ENCODE measurements at places on chromosomes 6 and 20. TPM values are rescaled to one million over a fixed set of nuclear protein-coding genes. Genes with fewer than 3 reads are reported as not detected.

DNA sequence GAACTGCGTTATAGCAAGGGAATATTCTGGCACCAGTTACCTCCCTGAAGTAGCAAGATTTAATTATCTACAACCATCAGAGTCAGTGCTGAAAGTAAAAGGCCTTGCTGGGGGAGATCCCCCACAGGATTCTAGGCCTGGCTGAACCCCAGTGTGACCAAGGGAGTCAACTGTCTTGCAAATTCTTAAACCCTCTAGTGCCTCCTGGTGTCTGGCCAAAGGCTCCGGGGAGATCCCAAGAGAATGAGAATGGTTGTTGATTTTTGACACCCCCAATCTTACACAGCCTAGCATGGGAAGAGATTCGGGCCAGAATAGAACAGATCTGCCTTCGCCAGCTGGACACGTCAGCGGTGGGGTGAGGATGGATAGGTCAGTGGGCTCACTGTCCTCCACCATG, 179.4 kb downstream of the ERMARD start:
- no peak overlapping the region for H3K27ac ChIP-seq
- DNase-seq, result no peak
- H3K27me3 ChIP-seq, result peaks cover 14% of the 10 kb centered on the region
- H3K4me1 ChIP-seq, result no peaks in the 10 kb centered on the region

GRCh38 chr6:39320363-39320984, 2.0 kb downstream of the KCNK16 start:
- H3K27ac ChIP-seq, result no peak overlapping the region
- no peaks in the 10 kb centered on the region for H3K36me3 ChIP-seq
- DNase-seq, result no peak
- peaks cover 22% of the 10 kb centered on the region for H3K27me3 ChIP-seq
- H3K4me1 ChIP-seq, result no peaks in the 10 kb centered on the region
- H3K4me3 ChIP-seq, result no peak overlapping the region

ABT1 gene
- 28.3 TPM for total RNA-seq

DNA sequence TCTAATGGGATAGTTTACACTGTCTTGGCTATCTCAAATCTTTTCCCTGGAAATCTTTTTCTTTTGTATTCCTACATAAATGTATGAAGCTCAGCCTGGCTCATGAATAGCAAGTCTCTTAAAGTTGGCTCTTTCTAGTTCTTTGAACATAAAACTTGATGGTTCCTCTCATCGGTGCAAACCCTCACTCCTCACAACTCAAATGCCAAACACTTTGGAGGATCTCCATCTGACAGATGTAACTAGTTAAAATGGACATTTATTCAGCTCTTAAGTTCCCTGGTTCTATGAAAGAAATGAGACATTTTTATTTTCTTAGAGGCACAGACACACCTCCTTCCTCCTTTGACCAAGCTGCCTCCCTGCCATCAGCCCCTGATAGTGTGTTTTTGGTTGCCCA, 43.6 kb upstream of the IL17A start:
- no peak overlapping the region for H3K4me3 ChIP-seq
- H3K27me3 ChIP-seq, result peaks cover 48% of the 10 kb centered on the region
- H3K4me1 ChIP-seq, result no peaks in the 10 kb centered on the region
- H3K36me3 ChIP-seq, result no peaks in the 10 kb centered on the region
- no peak overlapping the region for H3K27ac ChIP-seq

- H3K4me1 ChIP-seq, result peaks cover 17% of the 10 kb centered on the region
- peak overlapping the region; percentile 45 for H3K27ac ChIP-seq
- H3K27me3 ChIP-seq, result peaks cover 17% of the 10 kb centered on the region
- H3K4me3 ChIP-seq, result no peak overlapping the region
- DNase-seq, result no peak
Measured at GRCh38 chr20:62726276-62726675, 17.6 kb downstream of the NTSR1 start.

GRCh38 chr6:134733801-134734200, 216.1 kb downstream of the ALDH8A1 start:
- H3K27ac ChIP-seq, result no peak overlapping the region
- DNase-seq, result no peak
- H3K4me1 ChIP-seq, result no peaks in the 10 kb centered on the region
- H3K27me3 ChIP-seq, result peaks cover 19% of the 10 kb centered on the region

PRND gene
- not detected for total RNA-seq

- H3K27ac ChIP-seq, result no peak overlapping the region
- H3K4me3 ChIP-seq, result no peak overlapping the region
Measured at GRCh38 chr6:135842618-135843392, 8.7 kb upstream of the PDE7B start.

UBD gene
- total RNA-seq, result not detected

GRCh38 chr6:44249082-44249748, 2.3 kb downstream of the HSP90AB1 start:
- H3K4me1 ChIP-seq, result peaks cover 52% of the 10 kb centered on the region
- DNase-seq, result no peak
- peaks cover 2% of the 10 kb centered on the region for H3K27me3 ChIP-seq
- H3K4me3 ChIP-seq, result peak overlapping the region; percentile 99

TUBB2B gene
- total RNA-seq, result not detected

ADGRF5 gene
- not detected for total RNA-seq

GRCh38 chr6:133055441-133055966, 185.7 kb upstream of the EYA4 start:
- no peaks in the 10 kb centered on the region for H3K36me3 ChIP-seq
- no peak for DNase-seq
- H3K27me3 ChIP-seq, result peaks cover 1% of the 10 kb centered on the region
- H3K27ac ChIP-seq, result no peak overlapping the region
- H3K4me3 ChIP-seq, result no peak overlapping the region

- H3K36me3 ChIP-seq, result no peaks in the 10 kb centered on the region
- no peaks in the 10 kb centered on the region for H3K27me3 ChIP-seq
- H3K27ac ChIP-seq, result no peak overlapping the region
- no peak for DNase-seq
Measured at GRCh38 chr20:48603116-48603818, 224.5 kb downstream of the PREX1 start.

- peaks cover 6% of the 10 kb centered on the region for H3K27me3 ChIP-seq
- no peaks in the 10 kb centered on the region for H3K36me3 ChIP-seq
- no peaks in the 10 kb centered on the region for H3K4me1 ChIP-seq
- DNase-seq, result no peak
Measured at GRCh38 chr6:150363733-150364132, 5.1 kb upstream of the IYD start.

KCNK16 gene
- not detected for total RNA-seq

DNA sequence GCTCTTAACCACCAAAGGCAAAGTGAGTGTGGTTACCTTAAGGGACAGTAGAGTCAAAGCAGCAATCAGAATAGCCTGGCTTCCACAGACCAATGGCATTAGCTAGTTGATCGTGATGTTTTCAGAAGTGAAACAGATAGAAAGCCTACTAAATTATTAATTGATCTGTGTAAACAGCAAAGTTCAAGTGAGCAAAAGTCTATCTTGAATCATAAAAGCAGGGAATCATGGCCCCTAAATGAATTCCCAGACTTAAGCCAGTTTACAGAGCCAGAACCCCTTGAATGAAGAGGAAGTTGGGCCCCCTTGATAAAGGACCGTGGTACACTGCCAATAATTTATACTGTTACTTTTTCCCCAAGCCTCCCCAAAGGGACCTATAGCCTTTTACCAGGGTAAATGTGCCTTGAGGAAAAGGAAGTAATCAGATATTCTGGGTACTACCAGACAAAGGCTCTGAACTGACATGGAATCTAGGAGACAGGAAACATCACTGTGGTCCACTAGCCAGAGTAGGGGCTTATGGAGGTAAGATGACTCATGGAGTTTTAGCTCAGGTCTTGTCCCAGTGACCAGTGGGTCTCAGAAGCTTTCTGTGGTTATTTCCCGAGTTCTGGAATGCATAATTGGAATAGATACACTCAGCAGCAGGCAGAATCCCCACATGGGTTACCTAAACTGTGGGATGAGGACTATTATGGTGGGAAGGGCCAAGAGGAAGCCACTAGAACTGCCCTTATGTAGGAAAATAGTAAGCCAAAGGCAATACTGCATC, 317.5 kb downstream of the CD83 start:
- no peak for DNase-seq
- H3K27me3 ChIP-seq, result peaks cover 9% of the 10 kb centered on the region
- H3K36me3 ChIP-seq, result no peaks in the 10 kb centered on the region
- no peak overlapping the region for H3K4me3 ChIP-seq

LINC00237 gene
- 0.33 TPM for total RNA-seq

KCNG1 gene
- total RNA-seq, result not detected

DNA sequence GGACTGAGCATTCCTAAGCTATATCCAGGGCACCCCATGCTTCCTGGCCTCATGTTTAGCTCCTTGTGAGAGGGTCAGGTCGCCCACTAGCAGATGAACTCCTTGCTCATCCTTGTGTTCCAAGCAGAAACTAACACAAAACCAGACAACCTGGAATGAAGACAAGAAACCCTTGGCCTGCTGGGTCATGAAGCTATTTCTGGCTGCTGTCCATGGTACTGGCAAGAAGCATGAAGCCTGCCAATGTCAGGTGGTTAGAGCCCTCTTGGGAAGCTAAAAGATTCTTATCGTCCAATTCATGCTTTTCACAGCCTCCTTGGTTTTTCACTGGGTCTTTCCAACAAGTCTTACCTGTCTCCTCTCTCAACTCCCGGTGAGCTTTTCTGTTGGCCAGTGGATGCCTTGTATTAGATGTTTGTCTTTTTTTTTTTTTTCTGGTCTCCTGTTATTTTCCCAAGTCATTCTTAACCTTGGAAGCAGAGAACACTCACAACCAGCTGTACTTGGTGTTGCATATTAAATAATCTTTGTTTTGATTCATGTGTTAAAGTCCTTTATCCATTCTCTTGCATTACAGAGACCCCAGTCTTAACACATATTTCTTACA, 180.3 kb downstream of the ANKRD60 start:
- no peak overlapping the region for H3K27ac ChIP-seq
- no peaks in the 10 kb centered on the region for H3K4me1 ChIP-seq
- H3K4me3 ChIP-seq, result no peak overlapping the region
- no peaks in the 10 kb centered on the region for H3K36me3 ChIP-seq

DNA sequence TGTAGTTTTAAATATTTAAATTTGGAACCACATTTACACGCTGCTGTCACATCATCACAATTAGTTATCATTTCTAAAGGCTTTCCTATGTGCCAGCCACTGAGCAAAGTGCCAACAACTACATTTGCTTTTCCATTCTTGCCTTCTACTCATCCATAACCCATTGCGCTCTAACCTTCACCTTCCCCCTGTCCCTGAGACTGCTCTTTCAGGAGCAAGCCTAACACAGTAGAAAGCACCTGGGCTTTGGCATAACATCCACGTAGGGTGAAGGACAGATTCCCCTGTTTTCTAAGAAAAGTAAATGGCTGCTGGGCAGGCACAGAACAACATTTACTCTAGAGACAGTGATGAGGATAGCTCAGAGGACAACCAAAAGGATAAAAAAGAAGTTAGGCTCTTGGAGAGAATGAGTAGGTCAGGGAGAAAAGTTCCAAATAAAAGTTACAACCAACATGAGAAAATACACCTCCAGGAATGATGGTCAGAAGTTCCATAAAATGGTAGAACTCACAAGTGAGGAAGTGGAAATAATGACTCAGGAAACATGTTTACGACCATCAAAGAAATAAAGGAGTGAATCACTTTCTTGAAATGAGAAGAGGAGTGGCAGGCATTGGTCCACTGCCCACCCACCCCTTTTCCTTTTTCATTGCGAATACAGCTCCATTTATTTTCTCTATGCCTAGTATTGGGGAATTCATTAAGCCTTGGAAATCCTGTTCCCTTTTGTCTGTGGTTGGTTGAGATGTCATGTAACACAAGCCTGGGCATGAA, 77.2 kb downstream of the PFDN4 start:
- H3K36me3 ChIP-seq, result no peaks in the 10 kb centered on the region
- no peaks in the 10 kb centered on the region for H3K27me3 ChIP-seq
- no peak overlapping the region for H3K27ac ChIP-seq

- H3K27me3 ChIP-seq, result no peaks in the 10 kb centered on the region
- H3K4me3 ChIP-seq, result no peak overlapping the region
- H3K4me1 ChIP-seq, result no peaks in the 10 kb centered on the region
- DNase-seq, result no peak
Measured at GRCh38 chr6:153160221-153160620, 29.1 kb upstream of the RGS17 start.

- DNase-seq, result no peak
- H3K27me3 ChIP-seq, result no peaks in the 10 kb centered on the region
- no peak overlapping the region for H3K4me3 ChIP-seq
- H3K4me1 ChIP-seq, result peaks cover 5% of the 10 kb centered on the region
- H3K27ac ChIP-seq, result no peak overlapping the region
- H3K36me3 ChIP-seq, result no peaks in the 10 kb centered on the region
Measured at GRCh38 chr6:1814279-1814678, 204.6 kb downstream of the FOXC1 start.

LTB gene
- total RNA-seq, result 426 TPM

OR12D3 gene
- total RNA-seq, result not detected

NKAIN4 gene
- total RNA-seq, result not detected

GRCh38 chr6:46263707-46264086, 92.9 kb upstream of the ENPP5 start:
- H3K4me3 ChIP-seq, result no peak overlapping the region
- no peak for DNase-seq
- peaks cover 1% of the 10 kb centered on the region for H3K36me3 ChIP-seq
- no peak overlapping the region for H3K27ac ChIP-seq

Data from activated naive CD8-positive, alpha-beta T cell treated with anti-CD3 and anti-CD28 coated beads, Interleukin-2, amount 10 ng/mL, durations not matched to agents 7 days and 5 days (primary cell).